ENCODE measurements at places on chromosomes 13 and 19.

DNA sequence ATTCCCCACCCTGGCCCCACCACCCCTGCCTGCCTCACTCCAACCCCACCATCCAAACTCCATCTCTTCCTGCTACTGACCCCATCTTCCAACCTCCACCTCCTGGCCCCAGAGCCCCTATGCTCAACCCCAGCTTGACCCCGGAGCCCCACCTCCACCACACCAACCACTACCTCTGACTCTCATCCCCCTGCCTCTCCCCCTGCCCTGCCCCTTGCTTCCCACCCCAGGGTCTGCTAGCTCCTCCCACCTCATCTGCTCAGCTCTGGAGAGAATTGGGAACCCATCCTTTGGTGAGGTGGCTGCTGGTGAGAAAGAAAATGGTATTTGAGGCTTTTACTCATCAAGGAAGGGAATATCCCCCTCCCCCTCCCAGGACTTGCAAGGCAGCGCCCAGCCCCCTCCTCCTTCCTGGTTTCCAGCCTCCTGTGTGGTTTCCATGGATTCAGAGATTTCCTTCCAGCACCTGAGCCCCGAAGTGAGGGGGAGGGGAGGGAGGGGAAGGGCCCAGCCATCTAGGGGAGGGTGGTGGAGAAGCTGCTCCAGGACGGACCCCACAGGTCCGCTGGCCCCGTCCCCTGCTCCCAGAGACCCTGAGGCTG lies 11.4 kb upstream of the PEPD start:
- no peak for DNase-seq

DNA sequence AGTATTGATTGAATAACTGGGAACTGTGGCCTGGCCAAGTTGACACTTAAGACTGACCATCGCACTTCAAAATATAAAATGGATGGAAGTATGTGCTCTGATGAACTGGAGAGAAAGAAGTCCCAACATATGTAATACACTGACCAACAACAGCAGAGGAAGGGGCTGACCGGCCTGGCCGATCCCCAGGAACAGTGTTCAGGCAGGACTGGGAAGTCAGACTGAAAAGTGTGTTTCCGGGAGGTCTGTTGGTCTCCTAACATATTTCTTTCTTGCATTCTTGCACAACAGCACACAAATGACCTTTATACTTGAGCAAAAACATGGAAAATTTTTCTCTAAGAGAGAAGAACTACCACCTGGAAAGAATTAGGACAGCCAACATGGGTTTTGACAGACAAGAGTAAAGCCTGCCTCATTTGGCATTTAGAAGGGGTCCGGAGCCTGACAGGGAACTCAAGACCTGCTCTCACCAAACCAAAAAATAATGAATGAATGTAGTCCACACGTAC lies 297.8 kb downstream of the OXGR1 start:
- no peak for DNase-seq

DNA sequence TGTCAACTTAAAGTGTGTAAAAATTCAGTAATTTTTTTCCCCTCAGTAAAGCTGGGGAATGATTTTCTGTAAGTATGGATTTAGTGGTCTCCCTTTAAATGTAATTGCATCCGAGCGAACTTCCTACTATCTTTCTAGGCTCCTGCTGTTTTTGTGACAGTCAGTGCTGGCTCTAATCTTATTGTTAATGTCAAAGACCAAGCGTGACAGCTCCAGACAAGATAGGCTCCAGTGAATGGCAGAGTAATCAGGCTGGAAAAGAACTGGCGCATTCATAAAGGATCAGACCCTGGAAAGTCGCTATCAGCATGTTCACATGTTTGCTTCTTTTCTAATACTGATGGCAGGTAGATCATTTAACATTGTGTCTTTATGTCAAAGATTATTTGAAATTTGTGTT lies 908.0 kb upstream of the ATXN8OS start:
- DNase-seq, result no peak

GRCh38 chr13:110617321-110618072 lies 2.2 kb downstream of the NAXD start:
- DNase-seq, result no peak

- no peak for DNase-seq
These were observed 8.0 kb upstream of the ZNF358 start for GRCh38 chr19:7507884-7508283.

DNA sequence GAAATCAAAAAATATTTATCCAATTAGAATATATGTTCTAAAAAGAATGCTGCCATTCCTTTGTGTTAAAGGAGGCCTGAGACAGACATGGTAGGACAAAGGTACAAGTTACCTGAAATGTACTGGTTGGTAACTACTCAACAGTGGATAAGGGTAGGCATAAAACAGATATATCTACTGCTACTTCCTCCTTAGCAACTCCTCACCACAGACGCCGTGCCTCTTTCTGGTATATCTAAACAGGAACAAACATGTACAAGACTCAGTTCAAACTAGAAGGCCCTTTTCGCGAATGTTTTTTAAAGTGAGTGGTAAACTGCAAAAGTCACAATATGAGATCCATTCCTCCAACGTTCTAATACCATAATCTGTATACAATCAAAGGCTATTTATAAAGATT lies 86.9 kb downstream of the TBC1D4 start:
- DNase-seq, result no peak

DNA sequence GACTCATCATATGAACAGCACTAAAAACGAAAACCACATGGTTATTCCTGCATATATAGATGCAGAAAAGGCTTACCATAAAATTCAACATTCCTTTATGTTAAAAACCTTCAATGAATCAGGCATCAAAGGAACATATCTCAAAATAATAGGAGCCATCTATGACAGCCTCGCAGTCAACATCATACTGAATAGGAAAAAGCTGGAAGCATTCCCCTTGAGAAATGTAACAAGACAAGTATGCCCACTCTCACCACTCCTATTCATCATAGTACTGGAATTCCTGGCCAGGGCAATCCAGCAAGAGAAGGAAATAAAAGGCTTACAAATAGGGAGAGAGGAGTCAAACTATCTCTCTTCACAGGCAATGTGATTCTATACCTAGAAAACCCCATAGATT lies 179.6 kb upstream of the HTR2A start:
- DNase-seq, result no peak

GRCh38 chr13:78323848-78324247 lies 279.5 kb downstream of the POU4F1 start:
- DNase-seq, result no peak

- peak; percentile 69 for DNase-seq
These were observed 44.3 kb upstream of the CEACAM21 start for GRCh38 chr19:41531438-41532311.

DNA sequence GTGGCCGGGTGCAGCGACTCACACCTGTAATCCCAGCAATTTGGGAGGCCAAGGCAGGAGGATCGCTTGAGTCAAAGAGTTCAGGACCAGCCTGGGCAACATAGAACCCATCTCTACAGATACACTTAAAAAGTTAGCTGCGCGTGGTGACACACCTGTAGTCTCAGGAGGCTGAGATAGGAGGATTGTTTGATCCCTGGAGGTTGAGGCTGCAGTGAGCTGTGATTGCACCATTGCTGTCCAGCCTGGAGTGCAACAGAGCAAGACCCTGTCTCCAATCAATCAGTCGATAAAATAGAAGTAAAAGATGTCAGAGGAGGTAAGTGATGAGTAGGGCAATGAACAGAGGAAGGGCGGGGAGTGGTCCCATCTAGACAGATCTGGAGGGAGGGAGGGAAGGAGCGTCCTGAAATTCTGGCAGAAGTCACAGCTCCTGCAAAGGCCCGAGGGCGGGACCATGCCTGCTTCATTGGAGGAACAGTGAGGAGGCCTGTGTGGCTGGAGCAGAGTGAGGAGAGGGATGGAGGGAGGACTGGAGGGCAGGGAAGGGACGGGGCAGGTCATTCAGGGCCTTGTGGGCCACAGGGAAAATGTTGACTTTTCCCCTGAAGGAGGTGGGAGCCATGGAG lies 9.7 kb downstream of the SMIM24 start:
- DNase-seq, result no peak

- no peak for DNase-seq
These were observed 36.2 kb upstream of the LPAR6 start for GRCh38 chr13:48448959-48449614.

DNA sequence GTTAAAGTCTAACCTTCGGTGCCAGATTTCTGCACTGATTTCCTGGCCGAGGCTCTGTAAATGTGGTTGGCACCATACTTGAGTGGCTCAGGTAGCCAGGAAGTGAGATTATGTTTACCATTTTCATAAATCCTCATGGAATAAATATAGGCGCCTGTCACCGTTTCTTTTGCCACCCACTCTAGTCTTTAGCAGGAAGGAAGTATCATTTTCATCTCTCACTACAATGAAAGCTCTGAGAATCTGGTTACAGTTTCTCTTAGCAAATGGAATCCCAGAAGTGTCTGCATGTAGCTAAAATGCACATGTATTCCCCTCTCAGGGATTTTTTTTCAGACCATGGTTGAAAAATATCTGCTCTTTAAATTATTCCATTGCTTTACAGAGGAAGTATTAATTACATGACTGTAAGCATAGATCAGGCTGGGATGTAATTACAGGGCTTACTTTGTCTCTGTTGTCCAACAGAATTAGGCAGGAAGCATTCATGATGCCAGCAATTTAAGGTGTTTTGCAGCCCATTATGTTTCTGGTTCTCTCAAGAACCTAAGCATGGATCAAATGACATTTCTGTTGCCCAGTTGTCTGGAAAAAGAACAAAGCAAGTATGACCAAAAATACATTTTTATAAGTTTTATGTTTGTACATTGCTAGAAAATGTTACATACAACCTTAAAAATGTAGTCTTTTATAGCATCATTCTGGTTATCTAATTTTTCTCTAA lies 221.7 kb upstream of the SPRY2 start:
- no peak for DNase-seq

DNA sequence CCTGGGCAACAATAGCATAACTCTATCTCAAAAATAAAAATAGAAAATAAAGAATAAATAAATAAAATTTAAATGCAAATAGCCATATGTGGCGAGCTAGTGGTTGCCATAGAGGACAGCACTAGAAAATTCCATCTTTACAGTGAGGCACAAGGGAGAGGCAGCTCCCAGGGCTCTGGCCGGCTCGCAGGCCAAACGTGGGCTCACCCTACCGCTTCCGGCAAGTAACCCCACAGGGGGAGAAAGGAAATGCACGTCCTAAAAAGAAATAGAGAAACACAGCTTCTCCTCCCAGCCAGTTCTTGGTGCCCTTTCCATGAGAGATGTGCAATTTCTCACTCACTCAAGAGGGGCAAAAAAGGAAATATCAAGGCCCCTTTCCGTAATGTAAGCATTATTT lies 12.4 kb upstream of the GRWD1 start:
- DNase-seq, result no peak

- no peak for DNase-seq
These were observed 257.4 kb downstream of the OLFM4 start for GRCh38 chr13:53285896-53286430.

- no peak for DNase-seq
These were observed 21.1 kb downstream of the ZNF274 start for GRCh38 chr19:58203814-58204475.

DNA sequence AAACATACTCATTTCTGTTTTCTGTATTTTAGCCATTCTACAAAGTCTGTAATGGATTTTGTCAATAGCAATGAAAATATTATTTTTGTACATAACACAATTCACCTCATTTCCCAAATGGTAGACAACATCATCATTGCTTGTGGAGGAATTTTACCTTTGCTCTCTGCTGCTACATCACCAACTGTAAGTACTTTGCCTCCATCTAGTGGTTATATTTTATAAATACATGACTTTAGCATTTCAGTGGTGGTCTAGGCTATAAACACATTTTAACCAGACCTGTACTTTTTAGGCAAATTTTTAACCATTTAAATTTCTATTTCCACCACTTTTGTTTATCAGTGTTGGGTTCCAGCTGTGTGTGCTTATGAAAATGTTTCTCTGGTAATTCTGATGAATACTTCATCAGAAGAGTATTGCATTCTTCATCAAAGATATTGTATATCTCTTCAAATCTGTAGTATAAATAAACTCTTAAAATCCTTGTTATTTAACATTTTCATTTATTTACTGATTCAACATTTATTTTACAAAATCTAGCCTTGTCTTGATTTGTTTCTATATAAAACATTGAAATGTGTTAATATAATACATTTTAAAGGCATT lies 222.4 kb downstream of the NBEA start:
- DNase-seq, result no peak

GRCh38 chr13:24927810-24928404 lies 163.9 kb downstream of the RNF17 start:
- DNase-seq, result no peak
